ENCODE measurements at places on chromosomes 5 and 9. TPM values are rescaled to one million over a fixed set of nuclear protein-coding genes. Genes with fewer than 3 reads are reported as not detected.

CTNNAL1 gene
- 19.9 TPM for total RNA-seq

PCDHB7 gene
- total RNA-seq: 2.4 TPM

TSSK1B gene
- 2.1 TPM for total RNA-seq

TTC1 gene
- 38.0 TPM for total RNA-seq

CDO1 gene
- total RNA-seq: 3.5 TPM

DNA sequence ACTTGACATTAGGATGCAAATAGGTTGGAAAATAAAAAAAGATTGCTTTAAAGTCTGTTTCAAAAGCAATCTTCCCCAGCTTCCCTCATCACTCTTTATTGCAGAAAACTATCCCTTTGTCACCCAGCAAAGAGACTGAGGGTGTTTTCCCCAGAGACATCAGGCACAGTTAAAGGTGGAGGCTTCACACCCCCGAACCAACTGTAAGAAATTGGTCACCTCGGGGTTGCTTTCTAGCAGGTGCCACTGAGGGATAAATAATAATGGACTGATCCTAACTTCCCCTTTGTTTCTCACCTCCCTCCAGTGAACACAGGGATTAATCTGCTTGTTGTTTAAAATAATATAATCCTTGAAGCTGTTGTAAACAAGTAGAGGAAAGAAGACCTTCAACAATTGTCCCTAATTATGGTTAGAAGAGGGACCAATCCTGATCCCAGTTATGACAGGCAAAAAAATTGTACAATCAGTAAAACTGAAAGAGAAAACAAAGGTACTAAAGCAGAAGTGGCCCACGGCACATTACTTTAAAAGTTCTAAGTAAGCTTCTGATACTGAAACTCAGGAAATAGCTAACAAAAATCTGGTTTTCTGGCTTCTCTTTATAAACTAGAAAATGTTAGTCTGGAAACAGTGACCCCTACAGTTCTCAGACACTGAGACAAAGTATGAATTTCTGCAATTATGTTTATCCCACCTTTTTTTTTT, 6.6 kb upstream of the PCSK1 start:
- no peak for DNase-seq

DNA sequence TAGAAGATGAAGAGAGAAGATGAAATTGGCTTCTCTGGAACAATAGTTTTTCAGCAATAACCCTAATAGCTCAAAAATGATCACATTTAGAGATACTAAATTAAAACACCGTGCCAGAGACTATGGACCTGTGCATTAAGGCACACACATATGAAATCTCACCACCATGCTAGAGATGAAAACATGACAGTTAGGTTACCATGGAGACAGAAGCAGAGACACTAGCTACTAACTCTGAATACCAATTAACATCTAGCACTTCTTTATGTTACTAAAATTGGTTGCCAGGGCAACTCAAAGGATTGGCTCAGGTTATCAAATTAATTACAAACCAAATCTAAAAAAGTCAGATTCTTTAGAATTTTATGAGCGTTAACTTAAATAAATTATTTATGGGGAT, 337.7 kb downstream of the PLK2 start:
- DNase-seq: no peak

GRCh38 chr5:10563110-10563944, 543 bp upstream of the ANKRD33B start:
- no peak for DNase-seq

DNA sequence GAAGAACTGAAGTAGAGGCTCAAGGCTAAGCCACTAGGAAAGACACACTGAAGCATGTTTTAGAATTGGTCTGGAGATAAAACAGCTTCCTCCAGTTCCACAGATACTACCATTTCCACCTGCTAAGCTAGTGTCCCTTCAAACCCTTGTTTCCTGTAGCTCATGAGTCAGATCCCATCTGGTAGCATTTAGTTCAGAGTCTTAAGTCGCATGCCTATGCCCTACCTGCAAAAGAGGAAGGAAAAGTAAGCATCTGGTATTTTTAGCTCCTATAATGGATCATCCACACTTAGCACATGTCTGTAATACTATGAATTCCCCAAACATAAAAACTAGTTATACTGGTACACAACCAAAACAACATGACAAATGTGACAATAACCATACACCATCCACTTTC, 92.1 kb downstream of the CDKN2A start:
- no peak for DNase-seq

GRCh38 chr9:4086119-4087090, 213.5 kb downstream of the GLIS3 start:
- no peak for DNase-seq

DNA sequence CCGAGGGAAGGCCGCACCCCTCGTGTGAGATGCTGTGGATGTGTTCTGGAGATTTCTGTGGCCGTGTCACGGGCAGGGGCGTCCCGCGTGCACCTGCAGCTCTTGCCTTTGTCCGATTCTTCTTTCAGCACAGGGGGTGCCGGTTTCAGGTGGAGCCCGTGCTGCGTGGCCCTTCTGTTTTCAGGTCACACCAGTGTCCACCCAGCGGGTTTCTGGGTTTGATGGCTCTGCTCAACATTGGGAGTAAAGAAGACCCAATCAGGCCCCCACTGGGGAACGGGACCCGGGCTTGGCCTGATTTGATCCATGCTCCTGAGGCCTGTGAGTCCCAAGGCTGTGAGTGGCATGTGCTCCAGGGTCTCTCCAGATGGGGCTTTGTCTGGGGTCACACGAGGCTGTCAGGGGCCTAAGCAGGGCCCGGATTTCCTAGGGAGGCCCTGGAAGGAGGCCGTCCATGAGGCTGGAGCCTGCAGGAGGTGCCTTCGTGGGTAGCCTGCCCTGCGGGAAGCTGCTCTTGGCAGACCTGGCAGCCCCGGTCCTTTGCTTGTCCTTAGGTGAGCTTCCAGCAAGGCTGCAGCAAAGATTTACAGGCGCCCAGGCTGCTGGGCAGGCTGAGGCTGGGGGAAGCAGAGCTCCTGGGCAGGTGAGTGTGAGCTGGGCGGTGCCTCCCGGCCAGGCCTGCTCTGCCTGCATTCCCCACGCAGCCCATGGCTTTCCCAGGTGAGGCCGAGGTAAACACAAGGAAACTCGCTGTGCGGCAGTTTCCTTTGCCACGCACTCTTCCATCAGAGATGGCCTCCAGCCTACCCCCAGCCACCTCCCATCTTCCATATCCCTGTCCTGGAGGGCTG, 12.8 kb downstream of the MRPL36 start:
- DNase-seq: no peak
